Stimulated activated CD8-positive, alpha-beta memory T cell treated with anti-CD3 and anti-CD28 coated beads, Interleukin-2, amount 100 ng/mL, for 1 hour (primary cell): ENCODE measurements at places on chromosomes 6 and 20.

DNA sequence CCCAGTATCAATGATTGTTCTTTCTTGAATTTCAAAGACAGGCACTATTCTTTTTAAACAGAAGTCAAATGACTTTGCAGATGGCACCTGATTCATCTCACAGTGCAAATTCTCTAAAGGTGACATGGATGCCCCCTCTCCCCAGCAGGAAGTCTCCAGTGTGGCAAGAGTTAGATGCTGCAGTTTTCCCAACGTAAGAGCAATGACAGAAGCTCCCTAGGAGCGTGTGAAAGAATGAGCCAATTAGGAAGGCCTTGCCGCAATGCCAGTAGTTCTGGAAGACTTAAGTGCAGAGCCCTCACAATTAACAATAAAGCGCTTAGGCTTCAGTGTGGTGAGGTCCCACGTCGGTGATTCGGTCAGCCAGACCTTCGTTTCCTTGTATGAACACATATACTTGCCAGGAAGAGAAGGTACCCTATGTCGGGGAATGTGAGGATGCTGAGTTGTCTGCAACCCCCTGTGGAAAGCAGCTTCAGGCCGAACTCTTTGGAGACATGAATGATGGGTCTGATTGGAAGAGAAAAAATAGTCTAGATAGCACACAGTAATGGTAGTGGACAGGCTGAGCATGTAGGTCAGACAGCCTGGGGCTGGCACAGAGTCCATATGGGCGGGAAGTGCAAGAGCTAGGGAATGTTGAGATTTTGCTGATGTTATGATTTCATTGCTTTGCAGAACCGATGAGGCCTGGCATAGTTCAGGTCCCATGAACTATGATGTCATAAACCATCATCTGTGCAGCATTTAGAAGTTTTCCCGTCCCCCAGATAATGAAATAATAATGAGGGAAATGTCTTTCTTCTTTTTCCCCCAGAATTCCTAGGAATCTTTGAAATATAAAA, 132.6 kb downstream of the PHACTR1 start:
- no peak for DNase-seq

GRCh38 chr20:23027721-23028120, 7.4 kb upstream of the SSTR4 start:
- DNase-seq: no peak

DNA sequence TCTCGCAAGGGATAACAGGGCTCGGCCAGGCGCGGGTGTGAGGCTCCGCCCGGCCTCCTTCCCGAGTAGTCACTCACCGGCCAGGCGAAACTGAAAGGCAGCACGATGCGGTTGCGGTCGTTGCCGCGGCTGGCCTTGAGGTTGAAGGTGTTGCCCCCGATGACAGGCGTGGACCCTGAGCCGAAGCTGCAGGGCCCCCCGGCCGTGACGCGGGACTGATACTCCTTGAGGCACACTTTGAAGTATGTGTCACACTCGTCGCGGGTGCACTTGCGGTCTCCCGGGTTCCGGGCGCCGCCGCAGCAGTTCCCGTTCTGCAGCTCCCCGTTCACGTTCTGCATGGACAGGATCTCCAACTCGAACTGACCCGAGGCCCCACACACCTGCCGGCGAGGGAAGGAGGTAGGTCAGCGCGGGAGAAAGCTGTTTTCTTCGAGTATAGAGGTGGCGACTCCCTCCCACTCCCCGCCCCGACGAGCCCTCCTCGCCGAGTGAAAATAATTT, 1.1 kb downstream of the JAG1 start:
- DNase-seq: no peak

- no peak for DNase-seq
Measured at GRCh38 chr20:4775322-4776078, 53.8 kb downstream of the PRND start.

DNA sequence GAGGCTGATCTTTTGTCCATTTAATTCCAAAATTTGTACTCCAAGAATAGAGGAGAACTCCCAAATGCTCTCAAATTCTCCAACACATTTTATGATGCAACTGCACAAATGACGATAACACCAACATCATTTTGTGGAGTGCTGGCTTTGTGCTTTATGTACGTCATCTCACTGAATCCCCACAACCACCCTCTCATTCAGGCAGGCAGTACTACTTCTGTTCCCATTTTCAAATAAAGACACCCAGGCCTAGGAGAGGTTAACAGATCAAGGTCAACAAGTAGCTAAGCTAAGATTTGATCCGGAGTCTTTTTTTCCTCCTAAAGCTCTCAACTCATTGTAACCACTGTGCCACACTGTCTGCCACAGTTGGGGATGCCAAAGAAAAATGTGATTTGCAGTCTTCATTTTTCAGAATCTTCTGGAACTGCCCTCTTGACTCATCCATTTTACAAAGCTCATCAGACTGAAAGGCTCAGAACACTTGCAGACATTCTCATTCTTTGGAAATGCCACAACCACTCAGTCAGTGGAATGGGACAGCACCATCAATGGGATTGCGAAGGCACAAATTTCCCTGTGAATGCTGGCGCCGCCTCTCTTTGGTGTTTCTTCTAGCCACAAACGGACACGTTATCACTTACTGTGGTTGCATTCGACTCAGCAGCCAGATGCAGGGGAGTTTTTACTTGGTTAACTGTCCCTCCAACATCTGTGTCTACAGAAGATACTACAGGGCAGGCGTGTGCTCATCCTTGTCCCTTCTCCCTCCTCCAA, 184.4 kb downstream of the GJA10 start:
- DNase-seq: no peak

DNA sequence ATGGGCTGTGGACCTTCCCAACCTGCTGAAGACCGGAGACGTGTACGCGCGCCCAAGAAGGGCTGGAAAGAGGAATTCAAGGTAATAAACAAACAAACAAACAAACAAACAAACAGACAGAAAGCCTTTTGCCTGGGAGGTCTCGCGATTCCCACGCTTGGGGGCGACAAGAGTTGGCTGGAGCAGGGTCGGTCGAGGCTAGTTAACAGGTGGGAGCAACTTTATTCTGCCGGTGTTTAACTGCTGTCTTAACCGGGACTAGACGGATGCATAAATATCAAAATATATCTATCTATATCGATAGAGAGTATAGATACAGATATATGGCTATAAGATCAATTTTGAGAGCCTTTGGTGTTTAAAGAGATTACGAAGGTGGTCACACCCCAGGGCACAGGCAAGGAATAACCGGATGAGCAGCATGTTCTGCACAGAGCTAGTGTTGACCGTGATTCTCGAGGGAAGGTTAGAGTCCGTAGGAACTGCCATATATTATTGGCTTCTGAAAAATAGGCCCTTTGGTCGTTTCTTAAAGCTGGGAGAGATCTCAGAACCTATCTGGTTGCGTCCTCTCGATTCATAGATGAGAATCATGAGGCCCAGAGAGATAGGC, 514 bp downstream of the STMND1 start:
- no peak for DNase-seq

GRCh38 chr20:50805349-50805684, 10.5 kb downstream of the BCAS4 start:
- no peak for DNase-seq
